ENCODE measurements at places on chromosomes 13 and 19. TPM values are rescaled to one million over a fixed set of nuclear protein-coding genes. Genes with fewer than 3 reads are reported as not detected.

Gene RFPL4A
- not detected for total RNA-seq

Gene UNC13A
- 0.31 TPM for total RNA-seq

Gene ZNF558
- total RNA-seq, result 53.7 TPM

Gene ZNF253
- total RNA-seq, result 30.8 TPM

Gene GZMM
- total RNA-seq, result 23.5 TPM

Gene FAM216B
- total RNA-seq, result not detected

Gene RASIP1
- 0.53 TPM for total RNA-seq

Gene ZNF850
- 14.9 TPM for total RNA-seq

Gene LRG1
- 0.67 TPM for total RNA-seq

Gene PRSS57
- total RNA-seq, result not detected

Gene ADM5
- 8.1 TPM for total RNA-seq

Gene PEX11G
- 1.1 TPM for total RNA-seq

Gene SH2D3A
- total RNA-seq, result 24.5 TPM

Gene CYP4F2
- not detected for total RNA-seq

Gene NLRP7
- total RNA-seq, result not detected

Gene ZBTB32
- total RNA-seq, result 192 TPM

DNA sequence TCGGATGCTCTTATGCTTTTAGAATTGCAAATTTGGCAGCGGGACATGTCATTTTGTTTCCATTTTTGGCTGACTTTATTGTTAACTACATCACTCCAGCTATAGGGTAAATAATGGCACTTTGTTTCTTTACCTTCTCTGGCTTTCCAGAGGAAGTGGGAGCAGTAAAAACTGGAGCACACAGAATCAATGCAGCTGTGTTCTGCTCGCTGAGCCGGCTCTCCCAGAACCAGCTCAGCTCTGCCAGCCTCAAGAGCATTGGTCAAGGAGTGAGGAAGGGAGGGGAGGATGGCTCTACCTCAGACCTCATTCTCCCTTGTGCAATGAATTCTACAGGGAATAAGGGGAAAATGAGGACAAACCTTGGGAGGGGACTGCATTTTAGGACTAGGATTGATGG lies 50.5 kb upstream of the SPATA13 start:
- DNase-seq, result no peak

DNA sequence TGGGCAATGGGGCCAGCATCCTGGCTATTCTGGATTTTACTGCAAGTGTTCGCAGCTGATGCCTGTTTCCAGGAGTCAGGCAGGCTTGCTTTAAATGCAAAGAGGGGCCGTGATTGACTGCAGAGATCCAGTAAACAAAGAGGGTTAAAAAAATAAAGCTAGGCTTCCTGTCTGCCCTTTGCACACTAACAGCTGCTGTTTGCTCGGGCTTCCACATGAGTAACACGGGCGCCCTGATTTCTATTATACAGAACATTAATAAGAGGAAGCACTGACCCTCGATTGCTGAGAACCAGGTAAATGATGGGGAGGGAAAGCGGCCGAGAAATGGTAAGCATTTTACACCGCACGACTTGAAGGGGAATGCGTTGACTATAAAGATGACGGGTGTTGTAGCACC lies 254.2 kb upstream of the ZNF507 start:
- no peak for DNase-seq

DNA sequence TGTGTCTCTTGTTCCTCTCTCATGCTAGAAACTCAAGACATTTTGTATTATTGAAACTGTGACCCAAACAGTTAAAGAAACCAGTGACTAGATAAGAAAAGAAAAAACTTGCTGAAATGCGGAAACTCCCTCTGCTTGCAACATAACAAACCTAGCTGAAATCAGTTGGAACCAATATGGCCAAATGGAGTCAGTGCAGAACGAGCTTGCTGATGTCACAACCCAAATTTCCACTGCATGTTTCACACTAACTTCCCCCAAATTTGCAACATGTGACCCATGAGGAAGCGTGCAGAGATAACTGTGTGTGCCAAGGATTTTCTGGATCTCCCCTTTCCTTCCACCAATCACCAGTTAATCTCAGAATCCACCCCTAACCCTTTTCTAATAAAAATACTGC lies 208.0 kb downstream of the DLEU7 start:
- no peak for DNase-seq

- DNase-seq, result peak; percentile 72
Measured at GRCh38 chr19:737591-738093, 13.3 kb upstream of the MISP start.

DNA sequence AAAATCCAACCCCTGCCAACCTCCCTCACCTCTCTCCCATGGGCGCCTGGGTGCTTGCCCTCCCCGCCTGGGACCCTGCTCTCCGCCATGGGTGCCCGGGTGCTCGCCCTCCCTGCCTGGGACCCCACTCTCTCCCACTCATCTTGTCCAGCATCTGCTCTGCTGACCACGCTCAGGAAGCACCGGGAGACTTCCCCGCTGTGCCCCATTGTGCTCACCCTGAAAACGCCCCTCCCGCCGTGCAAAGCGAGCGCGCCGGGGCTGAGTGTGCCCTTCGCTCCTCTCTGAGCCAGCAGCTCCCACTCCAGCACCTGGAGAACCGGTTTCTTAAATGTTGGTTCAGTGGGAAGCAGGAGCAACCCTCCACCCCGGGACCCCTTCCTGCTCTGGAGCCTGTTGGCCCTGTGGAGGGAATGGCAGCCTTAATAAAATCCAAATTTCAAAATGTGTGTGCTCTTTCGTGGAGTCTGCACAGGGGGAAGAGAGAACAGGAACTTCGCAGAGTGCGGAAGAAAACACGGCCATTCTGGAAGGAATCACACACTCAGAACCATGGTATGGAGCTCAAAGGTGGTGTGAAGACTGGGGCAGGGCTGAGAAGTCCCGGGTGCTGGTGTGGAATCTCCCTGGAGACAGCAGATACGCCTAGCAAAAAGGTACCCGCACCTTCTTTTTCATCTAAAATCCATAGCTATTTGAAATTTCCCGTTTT lies 23.1 kb upstream of the CDC16 start:
- no peak for DNase-seq

GRCh38 chr13:72427757-72428528 lies 299.5 kb downstream of the MZT1 start:
- no peak for DNase-seq

GRCh38 chr13:114079601-114080536 lies 52.6 kb downstream of the RASA3 start:
- no peak for DNase-seq

DNA sequence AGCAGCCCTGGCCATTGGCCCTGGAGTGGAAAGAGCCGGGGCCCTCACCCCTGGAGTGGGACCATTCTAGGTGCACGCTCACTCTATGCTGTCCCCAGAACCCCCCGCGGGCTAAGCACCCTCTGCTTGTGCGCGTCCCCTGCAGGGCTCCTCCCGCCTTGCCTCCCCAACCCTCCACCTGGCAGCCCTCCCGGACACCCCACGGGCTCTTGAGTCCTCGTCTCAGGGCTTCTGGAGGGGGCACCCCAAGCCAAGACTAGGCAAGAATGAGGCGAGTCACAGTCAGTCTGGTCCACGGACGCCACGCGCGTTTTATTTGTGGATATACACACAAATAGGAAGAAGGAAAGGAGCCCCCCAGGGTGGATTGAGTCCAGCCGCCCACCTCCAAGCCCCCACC lies 7.0 kb upstream of the TMEM161A start:
- DNase-seq, result no peak

DNA sequence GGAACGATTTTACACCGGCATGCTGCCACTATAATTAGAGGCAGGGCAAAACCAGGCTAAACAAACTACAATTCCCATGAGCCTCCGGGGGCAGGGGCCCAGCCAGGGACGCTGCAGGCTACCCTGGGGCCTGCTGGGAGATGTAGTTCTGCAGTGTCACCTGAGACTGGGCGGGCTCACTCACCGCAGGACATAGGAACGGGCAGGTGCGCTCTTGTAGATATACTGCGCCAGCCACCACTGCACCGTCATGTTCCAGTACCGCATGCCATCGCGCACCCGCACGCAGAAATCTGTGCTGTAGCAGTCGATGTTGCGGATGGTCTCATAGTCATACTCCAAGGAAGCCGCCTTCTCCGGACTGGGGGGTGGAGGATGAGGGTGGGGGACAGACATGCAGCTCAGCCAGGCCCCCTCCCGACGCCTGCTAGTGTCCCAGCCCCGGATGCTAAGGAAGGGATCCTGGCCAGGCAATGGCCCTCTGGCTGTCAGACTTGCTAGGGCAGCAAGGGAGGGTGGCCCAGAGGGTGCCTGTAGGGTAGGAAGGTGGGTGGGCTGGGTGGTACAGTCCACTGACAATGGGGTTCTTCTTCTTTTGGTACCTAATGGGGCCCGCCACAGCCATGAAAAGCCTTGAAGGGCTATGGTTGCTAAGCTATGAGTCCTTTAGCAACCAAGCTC lies 5.8 kb upstream of the TMC4 start:
- DNase-seq, result no peak

DNA sequence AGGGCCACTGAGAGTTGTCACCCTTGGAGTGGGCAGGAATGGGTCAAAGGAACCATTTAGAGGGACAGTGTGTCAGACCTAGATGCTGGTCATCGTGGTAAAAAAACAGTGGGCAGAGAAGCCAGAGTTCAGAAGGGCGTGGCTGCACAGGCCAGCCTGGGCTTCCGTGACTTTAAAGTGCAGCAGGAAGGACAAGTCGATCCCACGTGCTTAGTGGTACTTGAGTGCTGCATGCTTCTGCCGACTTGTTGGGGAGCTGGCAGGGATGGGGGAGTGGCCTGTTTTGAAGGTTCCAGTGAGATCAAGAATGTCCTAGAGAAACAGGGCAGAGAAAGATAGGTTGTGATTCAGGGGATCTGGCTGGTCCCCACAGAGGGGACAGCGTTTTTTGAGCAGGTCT lies 17.0 kb downstream of the LYL1 start:
- DNase-seq, result no peak

- no peak for DNase-seq
Measured at GRCh38 chr13:74168263-74168675, 34.1 kb upstream of the KLF12 start.

DNA sequence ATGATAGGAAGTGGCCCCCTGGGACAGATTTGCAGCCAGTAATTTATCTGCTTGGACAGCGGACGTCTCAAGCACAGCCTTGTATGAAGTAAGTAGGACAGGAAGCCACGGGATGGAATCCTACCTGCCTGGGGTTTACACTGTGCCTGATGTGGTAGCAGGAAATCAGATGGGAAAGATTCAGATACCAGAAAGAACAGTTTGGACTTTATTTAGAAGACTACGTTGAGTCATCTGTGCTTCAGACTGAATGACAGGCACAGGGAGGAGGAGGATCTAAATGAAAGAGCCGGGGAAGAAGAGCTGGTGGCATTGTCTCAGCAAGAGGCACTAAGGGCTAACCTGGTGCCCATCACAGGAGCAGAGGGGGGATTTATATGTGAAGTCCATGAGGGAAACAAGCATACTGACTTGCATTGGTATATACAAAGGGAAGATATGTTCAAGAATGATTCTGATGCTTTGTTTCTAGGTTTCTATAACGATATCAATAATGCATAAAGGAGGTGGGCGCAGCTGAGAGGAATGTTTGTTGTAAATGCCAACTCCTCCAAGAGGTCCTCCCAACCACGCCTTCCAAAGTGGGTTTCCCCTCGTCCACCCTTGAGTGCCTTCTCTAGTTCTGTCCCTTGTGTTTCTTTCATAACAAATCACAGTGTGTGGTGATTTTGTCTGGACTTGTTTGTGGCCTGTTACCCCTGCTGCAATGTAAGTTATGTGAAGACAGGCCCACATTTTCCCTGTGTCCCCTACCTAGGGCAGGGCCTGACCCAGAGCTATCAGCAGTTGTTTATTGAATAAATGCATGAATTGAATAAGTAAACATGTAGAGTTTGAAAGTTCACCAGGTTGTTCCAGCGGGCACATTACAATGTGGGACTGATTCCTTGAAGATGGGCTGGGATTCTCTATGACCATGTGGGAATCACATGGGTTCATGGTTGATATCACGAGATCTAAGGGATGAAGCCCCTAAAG lies 328.4 kb downstream of the SLC7A1 start:
- no peak for DNase-seq

DNA sequence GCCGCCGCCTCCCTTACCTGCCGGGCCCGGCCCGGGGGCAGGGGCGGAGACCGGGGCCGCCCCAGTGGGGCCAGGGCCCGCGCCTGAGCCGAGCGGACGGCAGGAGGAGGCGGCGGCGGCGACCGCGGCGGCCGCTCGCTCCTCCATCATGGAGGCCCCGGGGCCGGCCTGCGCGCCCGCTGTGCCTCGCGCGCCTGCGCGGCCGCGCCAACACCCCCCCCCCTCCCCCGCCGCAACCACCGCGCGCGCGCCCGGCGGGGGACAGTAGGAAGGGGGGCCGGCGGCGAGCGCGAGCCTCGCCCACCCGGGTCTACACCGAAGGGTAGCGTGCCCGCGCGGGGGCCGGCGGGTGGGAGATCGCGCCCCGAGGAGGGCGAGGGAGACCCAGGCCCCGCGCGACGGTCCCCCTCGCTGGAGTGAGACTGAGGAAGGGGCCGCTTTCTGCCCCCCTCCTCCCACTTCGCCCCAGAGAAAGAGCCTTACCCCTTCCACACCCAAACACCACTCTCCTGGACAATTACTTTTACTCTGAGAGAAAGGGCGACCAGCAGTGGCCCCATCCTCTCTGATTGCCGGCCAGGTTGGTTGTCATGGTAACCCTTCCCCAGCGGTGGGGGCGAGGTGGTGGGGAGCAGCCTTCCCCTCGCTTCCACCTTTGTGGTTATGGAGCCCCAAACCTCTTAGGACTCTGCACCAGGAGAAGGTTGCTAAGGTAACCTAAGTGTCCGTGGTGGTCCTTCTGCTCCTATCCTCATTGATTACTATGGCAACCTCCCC lies at the start of gene STRN4:
Gene STRN4 (minus strand): TSS at position 170 of the 777 bp plus-strand sequence. CDS start 20 bp downstream, at position 150.
- peak; percentile 62 for DNase-seq

- no peak for DNase-seq
Measured at GRCh38 chr13:81326913-81327312, 986.0 kb upstream of the SPRY2 start.

- DNase-seq, result no peak
Measured at GRCh38 chr19:40442328-40443130, 1.6 kb downstream of the SERTAD3 start.

DNA sequence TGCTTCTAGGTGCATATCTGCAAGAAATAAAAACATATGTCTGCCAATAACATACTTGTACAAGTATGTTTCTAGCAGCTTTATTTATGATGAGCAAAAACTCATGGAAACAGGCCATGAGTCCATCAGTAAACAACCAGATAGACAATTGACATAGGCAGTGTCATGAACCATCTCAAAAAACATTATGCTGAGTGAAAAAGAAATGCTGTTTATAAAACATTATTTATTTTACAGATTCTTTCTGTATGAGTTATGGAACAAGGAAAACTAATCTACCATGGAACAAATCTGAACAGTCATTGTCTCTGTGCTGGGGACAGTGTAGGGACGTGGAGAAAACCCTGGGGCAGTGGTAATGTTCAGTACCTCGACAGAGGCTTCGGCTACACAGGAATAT lies 283.9 kb downstream of the UQCRFS1 start:
- no peak for DNase-seq

- DNase-seq, result no peak
Measured at GRCh38 chr13:25977671-25978070, 74.1 kb downstream of the SHISA2 start.

DNA sequence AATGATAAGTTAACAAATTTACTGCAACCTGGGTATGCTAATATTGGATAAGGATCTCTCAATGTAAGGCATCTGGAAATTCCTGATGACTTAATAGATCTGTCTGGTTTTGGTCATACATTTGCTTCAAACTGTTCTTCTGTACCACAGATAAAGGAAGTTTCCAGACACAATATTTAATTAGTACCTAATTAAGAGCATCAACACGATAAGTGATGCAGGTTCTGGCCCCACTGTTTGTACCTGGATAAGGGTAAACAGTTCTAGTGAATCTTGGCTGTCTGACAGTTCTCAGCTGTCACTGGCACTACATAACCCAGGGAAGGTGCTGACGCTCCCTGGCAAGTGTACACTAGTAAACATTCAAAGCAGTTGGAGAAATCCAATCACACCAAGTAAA lies 165.6 kb downstream of the MZT1 start:
- DNase-seq, result no peak

- peak; percentile 73 for DNase-seq
Measured at GRCh38 chr19:35935911-35936737, at the start of gene LRFN3. Gene LRFN3 (plus strand): TSS chr19:35936374. CDS start chr19:35939426, 3,052 bp downstream.

All from activated T-cell treated with anti-CD3 and anti-CD28 coated beads, Interleukin-2, amount 50 U/mL, for 72 hours (primary cell).